ENCODE measurements at places on chromosomes 16 and 17.

GRCh38 chr16:23500212-23500861, 10.0 kb downstream of the GGA2 start:
- no peak for DNase-seq

- no peak for DNase-seq
Measured at GRCh38 chr17:19650826-19651225, 2.3 kb downstream of the ALDH3A2 start.

DNA sequence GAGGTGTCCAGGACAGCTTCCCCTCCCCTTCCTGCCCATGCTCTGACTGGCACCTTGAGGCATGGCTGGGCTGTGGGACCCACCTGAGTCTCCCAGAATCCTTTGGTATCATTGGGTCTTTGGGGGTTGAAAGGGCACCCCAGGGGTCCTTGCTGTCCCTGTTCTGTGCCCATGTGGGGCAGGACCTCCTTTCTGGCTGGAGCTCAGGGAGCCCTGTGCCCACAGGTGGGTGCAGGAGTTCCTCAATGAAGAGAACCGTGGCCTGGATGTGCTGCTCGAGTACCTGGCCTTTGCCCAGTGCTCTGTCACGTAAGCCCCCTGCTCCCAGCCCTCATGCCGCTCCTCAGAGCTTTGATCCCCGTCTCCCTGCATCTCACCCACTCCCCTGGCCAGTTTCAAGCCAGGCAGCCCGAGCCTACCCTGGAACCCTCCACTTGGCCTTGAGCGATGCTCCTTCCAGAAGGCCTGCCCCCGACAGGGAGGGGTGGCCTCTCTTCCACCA, 11.8 kb downstream of the FMNL1 start:
- DNase-seq = no peak

- DNase-seq = no peak
Measured at GRCh38 chr17:39793301-39793872, 55.6 kb downstream of the GRB7 start.

- peak; percentile 34 for DNase-seq
Measured at GRCh38 chr16:75305364-75306098, 54.1 kb upstream of the BCAR1 start.

Data from T-helper 2 cell (primary cell).